Esophagus squamous epithelium (tissue), 5 donors: ENCODE measurements at places on chromosomes 13 and 19.

DNA sequence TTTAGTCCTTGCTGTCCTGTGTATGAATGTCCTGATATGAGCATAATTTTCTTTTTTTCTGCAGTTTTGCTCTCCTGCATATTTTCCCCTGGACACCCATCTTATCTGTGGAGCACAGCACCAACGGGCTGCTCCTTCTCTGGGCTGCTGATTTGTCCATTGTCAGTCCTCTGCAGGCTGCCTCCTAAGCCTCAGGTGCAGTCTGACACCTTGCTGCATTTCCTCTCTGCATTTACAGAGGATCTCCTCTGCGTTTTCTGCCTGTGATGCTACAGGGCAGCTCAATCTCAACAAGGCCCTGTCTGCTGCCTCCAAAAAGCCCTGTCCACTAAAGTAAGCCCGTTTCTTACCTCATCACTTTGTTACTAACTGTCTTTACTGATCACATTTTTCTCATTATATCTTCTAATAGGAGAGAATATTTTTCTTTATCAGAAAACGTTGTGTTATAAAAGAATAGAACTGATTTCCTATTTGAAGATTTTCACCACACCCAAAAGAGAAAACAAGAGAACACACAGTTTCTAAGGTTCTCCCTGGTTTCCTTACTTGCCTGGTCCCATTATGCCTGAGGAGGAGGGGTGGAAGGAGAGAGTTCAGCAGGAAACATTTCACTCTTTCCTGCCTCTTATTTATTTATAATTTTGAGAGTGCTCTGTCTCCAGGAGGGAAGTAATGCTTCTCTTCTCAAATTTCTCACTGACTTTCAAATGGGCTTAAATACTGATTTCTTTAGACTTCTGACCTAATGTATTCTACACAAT is 65.6 kb upstream of the TDRD3 start:
- no peak for DNase-seq

- no peak for DNase-seq
These were observed 249.1 kb downstream of the GPC5 start for GRCh38 chr13:91647361-91647990.

DNA sequence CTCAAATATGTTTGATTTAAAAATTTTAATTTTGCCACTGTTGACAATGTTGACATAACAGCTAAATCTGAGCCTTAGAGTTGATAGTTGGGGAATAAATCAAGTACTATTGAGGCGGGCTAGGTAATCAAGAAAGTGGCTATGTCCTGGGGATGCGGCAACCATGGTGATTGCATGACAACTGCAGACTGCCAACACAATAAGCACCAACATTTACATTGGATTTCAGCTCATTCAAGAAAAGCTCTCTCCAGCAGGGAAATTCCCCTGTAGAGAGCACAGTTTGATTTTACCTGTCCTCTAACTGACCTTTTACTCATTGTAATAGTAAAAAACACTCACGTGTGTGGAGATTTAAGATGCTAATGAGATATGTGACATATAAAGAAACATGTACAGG is 63.1 kb downstream of the ZNF100 start:
- no peak for DNase-seq

DNA sequence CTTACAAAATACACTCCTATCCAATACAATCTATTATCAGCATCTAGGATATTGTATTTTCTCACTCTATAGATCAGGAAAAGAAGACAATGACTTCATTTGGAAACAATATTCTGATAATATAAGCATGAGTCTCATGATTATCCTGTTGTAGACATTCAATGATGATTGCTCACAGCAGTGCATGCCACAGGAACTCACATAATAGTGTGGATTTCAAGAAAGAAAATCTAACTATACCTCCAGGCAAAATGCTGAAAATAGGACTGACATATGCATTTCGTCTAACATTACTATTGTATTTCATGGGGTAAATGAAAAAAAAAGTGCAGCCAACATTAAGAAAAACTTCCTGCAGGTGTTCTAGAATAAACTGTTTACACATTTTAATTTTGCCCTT is 122.6 kb downstream of the POSTN start:
- DNase-seq = no peak

GRCh38 chr19:14368011-14368513 is 13.2 kb upstream of the ADGRE5 start:
- no peak for DNase-seq

DNA sequence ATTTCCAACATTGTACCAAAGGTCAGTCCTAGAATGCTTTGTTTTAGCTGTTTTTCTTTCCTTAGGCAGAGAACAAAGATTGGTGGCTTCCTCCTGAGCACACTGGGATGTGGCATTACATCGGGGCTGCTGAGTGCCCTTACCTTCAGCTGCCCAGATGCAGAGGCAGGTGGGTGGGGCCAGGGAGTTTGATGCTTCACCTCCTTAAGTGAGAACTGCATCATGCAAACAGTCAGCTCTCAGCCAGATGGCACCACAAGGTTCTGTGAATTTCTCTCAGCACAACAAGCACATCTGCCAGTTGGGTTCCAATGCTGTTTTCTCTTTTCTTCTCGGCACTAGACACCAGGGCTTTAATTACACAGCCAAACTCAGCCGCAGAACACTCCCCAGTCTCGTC is 87.4 kb upstream of the UBL3 start:
- no peak for DNase-seq

DNA sequence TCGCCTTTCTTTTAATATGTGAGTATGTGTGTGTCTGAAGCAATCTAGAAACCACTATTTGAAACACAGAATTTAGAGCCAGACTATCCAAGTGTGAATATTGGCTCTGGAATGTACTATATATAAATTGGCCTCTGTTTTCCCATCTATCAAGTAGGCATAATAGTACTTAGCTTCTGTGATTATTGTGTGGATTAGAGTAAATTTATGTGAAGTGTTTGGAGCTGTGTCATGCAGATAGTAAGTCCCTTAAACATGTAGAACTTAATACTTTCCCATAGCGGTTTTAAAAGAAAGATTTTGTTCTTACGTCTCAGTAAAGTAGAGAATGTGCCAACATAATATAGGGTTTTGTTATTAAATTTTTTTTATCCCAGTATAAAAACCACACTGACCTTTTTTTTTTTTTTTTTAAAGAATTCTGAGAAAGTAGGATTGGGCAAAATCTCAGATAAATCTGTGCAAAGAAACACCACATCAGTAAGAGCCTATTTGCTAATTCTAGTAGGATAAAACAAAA is 432.3 kb downstream of the RFC3 start:
- no peak for DNase-seq

GRCh38 chr13:25493931-25494640 is 122.3 kb downstream of the ATP8A2 start:
- no peak for DNase-seq

DNA sequence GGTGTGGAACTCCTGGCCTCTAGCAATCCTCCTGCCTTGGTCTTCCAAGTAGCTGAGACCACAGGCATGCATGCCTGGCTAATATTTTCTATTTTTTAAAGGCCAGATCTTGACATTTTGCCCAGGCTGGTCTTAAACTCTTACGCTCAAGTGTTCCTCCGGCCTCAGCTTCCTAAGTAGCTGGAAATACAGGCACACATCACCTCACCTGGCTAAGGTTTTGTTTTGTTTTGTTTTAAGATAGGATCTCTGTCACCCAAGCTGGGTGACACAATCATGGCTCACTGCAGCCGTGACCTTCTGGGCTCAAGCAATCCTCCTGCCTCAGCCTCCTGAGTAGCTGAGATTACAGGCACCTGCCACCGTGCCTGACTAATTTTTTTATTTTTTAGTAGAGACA is 5.5 kb upstream of the RLN3 start:
- no peak for DNase-seq

DNA sequence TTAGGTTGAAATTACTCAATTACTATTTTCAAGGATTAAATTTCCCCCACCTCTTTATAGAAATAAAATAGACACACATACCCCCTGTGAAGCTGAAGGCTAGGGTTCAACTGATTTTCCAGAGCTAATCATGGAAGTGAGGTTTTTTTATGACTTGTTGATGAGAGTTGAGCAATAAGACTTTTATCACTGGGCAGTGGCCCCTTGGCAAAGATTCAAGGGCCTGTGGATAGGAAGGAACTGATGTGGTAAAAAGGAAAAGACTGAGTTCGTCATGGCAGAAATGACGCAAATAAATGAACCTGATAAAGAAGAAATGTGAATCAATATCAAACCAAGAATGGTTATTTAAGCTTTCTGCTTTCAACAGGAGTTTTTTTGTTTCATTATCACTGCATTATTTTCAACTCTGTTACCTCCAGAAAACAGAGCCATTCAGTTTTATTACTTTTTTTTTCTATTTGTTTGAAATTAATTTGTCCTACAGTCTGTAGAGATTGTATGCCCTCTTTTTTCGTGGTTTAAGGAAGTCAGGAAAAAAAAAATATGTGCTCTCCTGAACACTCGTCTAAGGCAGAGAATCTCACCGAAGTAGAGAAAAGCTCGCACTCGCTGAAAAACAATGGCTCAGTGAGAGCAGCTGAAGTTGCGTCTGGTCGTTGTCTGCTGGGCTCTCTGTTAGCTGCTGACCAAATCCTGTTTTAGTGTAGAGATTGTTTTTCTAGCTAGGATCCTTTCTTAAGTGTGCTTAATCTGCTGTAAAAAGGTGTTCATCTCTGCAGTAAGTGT is 38.9 kb downstream of the STOML3 start:
- DNase-seq = no peak

GRCh38 chr13:29573190-29573589 is 22.3 kb downstream of the SLC7A1 start:
- peak; percentile 2 for DNase-seq

- no peak for DNase-seq
These were observed 44.7 kb downstream of the EFNB2 start for GRCh38 chr13:106490569-106491321.

GRCh38 chr13:50375792-50376191 is 360.5 kb downstream of the KCNRG start:
- no peak for DNase-seq

DNA sequence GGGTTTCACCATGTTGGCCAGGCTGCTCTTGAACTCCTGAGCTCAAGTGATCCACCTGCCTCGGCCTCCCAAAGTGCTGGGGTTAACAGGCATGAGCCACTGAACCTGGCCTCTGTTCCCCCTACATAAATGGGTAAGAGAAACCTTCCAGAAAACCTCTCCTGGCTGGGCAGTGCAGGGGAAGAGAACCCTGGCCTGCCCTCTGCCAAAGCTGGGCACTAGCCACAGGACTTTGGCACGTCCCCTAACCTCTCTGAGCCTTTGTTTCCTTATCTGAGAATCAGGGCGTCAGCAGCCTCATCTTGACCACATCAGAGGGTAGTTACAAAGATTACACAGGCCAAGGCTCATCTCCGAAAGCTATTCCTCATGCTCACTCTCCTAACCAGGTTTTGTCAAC is 2.2 kb downstream of the SBSN start:
- DNase-seq = no peak

GRCh38 chr19:51181913-51182419 is 39.9 kb downstream of the SIGLEC7 start:
- DNase-seq = no peak

DNA sequence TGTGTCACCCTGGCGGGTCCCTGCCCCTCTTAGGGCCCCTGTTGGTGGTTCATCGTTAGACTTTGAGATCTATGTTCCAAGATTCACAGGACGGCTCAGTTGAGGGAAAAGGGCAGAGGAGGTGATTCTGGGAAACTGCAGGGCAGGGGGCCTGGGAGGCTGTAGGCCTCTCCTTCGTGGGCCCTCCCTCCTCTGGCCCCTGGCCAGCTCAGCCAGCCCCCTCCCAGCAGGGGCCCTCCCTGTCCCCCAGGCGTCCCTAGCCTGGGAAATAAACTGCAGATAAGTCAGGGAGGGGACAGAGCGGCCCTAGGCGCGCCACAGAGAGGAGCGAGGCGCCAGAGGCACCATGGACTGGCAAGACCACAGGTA is 6.5 kb downstream of the HIF3A start:
- no peak for DNase-seq

DNA sequence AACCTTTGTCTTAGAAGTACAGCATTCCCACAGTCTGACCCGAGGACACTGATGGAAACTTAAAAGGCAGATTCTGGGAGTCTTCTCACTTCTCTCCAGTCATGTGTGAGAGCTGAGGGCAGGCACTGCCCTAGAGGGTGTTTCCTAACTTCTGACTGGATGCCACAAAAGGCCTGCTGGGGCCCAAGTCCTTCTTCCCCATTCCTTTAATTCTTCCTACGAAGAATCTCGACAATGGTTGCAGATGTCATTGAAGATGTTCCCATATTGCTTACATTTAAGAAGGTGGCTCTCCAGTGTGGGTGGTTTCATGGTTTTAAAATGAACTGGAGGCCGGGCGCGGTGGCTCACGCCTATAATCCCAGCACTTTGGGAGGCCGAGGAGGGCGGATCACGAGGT is 27.4 kb upstream of the ZNF564 start:
- DNase-seq = no peak

DNA sequence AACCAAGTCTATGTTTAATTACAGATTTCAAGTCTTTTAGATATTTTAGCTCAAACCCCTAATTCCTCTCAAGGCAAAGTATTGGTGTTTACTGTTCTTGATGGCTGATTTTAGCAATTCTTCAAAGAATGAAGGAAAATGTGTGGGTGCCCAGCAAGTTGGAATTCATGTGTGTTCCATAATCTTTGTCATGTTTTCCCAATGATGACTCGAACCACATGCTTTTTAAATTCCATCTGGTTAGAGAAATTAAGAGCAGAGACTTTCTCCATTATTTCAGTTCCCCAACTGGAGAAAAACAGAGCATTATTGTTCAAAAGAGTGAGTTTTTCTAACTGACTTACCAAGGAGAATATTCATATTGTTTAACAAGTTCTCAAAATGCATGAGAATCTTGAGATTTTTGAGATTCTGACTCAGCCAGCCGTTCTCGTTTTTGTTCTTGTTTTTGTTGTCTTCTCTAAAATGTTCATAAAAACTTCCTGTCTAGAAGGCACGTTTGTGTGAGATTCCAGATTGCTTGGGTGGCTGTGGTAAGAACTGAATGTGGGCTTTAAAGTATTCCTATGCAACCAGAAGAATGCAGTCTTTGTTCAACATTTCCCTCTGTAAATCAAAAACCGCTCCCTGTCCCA is 404.7 kb downstream of the IRS2 start:
- DNase-seq = no peak

- no peak for DNase-seq
These were observed 708 bp upstream of the ERCC1 start for GRCh38 chr19:45424191-45425058.

- DNase-seq = no peak
These were observed 4.4 kb upstream of the CYP4F2 start for GRCh38 chr19:15902254-15902653.

DNA sequence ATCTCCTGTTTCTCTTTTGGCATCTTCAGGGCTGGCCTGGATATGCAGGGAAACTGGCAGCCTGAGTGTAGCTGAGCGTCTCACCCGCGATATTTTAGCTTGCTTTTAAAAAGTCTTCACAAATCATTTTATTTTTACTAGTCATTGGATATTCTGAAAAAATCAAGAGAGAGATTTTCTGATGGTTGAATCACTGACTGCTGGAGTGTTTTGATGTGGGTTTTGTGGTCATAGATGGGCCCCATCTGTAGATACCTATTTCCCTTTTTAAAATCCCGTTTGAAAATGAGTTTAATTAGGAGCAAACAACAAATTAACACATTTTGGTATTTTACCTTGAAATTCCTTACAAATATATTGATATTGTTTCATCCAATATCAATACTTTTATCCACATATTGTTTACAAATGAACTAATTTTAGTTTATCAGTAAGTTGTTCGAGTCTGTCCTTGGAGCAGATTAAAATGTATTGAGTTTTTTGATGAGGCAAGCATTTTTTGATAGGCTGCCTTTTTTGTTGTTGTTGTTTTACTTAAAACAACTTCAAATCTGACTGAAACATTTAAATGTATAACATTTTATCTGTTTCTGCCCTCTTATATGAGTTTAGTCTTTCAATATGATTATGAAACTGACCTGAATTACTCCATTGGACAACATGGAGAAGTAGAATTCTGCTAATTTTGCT is 21.5 kb upstream of the OXGR1 start:
- no peak for DNase-seq
